ENCODE measurements at places on chromosomes 4 and X.

- DNase-seq = no peak
Measured at GRCh38 chrX:137549073-137549472, 16.9 kb upstream of the ZIC3 start.

DNA sequence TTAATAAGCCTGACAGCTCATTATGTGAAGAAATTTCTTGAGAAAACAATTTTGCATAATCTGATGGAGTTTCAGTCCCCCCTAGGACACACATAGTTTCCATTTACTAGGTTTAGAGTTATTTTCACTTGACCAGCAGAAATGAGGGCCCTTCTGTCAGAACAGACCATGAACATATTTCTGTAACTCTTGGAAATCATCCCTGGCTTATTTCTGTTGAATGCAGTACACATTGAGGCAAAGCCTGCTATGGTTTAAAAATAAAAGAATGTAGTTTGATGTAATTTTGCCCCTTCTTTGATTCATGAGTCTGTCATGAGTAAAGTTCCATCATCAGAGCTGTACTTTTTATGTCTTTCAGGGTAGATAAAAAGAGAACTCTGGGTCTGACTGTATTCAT is 104.6 kb upstream of the ETNPPL start:
- DNase-seq = no peak

GRCh38 chr4:150495550-150495949 is 86.4 kb upstream of the MAB21L2 start:
- no peak for DNase-seq

DNA sequence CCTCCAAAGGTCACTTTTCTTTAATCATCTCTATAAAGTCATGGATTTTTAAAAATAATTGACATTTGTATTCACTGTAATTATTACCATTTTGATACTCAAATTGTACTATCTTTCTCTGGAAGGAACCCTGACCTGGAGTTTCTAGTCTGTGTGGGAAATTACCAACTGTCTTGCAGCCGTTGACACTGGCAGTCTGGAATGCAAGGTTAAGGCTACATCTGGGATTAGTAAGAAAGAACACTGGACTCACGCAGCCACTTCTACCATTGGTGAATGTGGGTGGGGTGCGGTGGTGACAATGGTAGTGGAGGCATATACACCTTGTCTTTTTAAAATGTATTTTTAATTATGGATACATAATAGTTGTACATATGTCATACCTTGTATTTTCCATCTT is 40.9 kb downstream of the EGF start:
- DNase-seq = no peak

DNA sequence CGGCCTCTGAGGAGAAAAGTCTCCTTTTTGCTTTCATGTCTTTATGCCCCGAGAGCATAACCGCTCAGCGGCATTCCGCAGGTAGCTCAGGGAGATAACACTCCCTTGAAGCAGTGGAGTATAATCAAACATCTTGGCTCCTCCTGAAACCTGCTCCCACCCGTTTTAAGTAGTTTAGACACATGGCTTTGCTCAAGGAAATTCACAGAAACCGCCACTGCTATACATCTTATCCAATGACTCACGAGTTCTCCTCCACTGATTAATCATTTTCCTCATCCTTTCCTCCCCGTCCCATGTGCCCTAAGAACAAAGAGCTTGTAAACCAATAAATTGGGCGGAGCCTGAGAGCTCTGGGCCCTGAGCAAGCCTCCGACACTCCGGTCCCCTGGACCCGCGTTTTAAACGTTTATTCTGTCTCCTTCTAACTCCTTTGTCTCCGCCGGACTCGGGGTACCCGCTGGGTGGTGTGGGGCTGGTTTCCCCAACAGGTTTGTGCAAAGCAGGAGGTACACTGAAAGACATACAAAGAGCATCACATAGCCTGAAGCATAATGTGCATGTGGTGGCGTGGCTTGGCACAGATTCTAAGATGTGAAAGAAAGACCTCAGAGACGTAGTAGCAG is 401.2 kb downstream of the TLL1 start:
- no peak for DNase-seq

DNA sequence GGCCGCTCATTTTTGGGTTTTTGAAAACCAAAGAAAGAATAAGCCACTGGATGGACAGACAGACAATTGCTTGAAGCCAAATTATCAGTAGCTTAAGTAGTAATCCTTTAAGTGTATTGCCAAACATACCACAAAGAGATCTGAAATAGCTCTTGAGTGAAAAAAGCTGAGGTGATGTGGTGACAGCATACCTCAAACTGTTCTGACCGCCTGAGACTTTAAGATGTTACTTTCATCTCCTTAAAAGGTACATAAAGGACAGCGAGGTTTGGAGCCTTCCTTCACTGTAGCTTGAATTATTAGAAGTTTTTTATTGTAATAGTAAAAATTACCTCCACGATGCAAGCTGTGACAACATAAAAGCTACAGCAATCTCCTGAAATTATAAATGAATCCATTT is 271.5 kb upstream of the FAM241A start:
- no peak for DNase-seq

DNA sequence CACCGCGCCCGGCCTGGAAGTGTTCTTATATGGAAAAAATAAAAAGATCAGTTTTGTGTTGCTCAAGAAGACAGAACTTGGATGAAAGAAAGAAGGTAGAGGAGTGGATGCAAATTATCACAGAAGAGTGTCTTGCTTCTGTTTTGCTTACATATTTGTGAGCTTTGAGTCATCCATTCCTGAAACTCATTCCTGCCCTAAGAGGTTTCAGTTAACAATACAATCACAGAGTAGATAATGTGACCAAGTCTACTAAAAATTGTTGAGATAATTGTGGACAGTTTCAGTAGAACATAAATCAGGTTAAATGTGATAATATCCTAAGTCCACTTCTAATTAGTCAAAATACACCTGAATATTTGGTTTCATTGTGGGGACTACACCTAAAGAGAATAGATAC is 26.4 kb upstream of the LRCH2 start:
- no peak for DNase-seq

DNA sequence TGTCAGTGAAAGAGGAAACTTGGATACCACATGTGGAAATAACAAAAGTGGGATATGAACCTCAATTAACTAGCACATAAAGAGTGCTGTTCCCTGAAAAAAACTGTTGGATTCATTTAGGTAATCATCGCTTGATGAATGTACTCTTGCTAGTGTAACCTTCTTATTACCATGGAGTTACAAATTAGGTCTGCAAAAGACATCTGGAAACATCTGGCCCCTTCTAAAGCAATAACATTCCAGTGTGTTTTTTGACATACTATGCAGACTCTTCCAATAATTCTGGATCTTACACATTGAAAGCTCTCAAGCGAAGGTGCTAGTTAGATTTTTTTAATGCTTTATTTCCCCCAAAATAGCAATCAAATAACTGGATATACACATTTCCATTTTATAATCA is 134.6 kb downstream of the ATP10D start:
- DNase-seq = no peak

DNA sequence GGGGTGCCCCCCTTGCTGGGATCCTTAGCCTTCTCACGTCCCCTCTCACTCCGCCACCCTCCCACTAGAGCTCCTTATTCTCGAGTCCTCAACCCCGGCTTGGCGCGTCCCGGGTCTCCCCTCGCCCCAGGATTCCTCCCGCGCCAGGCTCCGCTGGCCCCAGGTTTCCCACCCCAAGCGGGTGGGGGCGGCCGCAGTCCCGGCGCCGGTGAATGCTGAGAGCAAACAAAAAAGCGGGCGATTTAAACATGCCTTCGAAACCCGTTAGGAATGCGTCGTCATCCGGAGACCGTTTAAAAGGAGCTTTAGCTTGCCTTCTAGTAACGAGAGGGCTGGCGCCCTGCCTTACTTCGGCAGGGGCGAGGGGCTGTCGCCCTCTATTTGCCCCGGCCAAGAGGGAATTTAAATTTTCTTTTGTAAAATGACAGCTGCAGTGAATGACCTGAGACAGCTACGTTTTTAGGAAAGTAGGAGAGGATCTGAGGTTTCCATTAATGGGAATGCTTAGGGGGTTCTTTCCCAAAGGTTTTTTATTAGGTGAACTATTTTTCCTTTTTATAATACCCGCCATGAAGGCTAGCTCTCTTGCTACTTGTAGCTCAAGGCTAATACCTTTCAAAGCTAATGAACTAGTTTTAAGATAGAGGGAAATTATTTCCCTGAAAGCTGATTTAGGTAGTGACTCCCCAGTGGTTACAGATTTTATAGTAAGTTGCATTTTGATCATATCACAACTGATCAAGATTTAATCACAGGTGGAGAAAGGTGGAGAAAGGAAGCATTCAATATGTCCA is 3.1 kb downstream of the JADE1 start:
- DNase-seq = peak; percentile 81

- no peak for DNase-seq
Measured at GRCh38 chrX:66043584-66043983, 3.7 kb upstream of the VSIG4 start.

DNA sequence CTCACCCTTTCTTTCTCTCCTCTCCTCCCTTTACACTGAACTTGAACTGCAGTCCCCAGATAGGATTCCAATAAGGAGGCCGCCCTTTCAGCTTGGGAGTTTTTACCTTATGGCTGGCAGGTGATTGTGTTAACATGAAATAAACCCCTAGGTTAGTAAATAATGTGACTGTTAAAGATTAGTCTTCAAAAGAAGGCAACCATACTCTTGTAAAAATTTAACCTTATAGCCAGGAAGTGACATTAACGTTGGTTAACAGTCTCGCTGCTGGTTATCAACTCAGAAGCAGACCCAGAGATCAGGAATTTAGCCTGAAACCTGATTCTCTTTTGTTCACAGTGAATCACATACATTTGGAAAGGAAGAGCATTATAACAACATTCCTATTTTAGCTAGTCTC is 15.2 kb downstream of the FHDC1 start:
- DNase-seq = no peak

All from ascending aorta (tissue), 2 donors.